ENCODE measurements at places on chromosomes 1 and 21.

- peak; percentile 91 for DNase-seq
Measured at GRCh38 chr1:111615870-111616715, 3.5 kb upstream of the RAP1A start.

DNA sequence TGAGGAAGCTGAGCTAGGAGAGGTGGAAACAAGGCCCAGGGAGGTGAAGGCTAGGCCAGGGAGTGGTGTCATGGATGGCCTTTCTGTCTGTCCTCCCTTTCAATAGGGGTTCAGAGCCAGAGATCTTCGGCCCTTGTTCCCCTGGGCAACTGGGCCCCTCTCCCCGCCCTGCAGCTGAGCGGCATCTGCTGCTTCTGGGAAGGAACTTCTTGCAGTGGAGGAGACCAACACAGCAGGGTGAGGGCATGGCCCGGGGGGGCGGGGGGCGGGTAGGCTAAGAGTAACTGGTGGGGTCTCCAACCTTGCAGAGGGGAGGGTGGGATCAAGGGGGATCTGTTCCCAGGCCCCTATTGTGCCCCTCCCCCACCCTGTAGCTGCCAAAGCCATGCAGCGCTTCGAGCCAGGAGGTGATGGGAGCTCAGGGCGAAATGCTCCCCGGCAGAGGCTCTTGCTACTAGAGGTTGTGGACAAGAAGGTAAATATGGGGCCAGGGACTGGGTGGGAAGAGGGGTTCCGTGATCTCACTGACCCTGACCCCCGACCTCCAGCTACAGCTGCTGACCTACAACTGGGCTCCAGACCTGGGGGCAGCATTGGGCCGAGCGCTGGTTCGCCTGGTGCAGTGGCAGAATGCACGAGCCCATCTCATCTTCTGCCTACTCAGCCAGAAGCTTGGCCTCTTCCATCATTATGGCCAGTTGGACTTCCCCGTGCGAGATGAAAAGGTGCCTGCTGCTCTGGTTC is 11.7 kb downstream of the HYI start:
- no peak for DNase-seq

DNA sequence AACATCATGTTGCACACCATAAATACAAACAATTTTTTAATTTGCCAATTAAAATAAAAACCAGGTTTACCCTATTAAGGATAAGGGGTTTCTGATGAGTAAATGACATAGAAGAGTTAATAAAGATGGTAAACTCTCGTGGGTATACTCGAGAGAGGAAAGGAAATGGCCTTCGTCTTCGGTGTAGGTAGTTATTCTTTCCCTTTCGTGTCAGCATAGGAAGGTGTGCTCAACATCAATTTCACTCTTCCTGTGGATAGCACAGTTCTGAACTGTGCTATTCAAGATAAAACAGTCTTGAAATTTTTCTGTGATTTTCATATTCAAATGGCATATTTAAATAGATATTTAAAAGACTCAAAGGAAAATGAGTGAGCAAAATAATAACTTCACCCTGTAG is 98.2 kb downstream of the RGL1 start:
- no peak for DNase-seq

DNA sequence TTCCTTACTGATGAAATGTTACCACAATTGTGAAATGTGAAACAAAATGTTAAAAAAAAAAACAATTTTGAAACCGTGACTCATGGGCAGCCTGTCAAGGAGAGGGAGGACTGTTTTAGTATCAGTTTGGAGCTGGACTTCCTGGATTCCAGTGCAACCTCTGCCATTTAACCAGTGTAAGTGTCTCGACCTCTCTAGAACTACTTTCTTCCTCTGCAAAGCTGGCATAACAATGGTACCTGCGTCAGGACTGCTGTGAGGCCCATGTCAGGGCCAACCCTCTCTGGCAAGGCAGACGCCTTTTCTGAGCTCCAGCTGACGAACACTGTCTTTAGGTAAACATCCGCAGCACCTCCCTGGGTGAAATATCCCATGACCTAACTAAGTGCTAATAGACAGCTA is 20.9 kb downstream of the URB1 start:
- no peak for DNase-seq

- DNase-seq, result no peak
Measured at GRCh38 chr21:17636711-17637110, 24.0 kb upstream of the BTG3 start.

GRCh38 chr21:32322103-32322502 is 23.4 kb downstream of the MRAP start:
- no peak for DNase-seq

- peak; percentile 12 for DNase-seq
Measured at GRCh38 chr1:20124456-20125057, 5.2 kb upstream of the PLA2G2D start.

DNA sequence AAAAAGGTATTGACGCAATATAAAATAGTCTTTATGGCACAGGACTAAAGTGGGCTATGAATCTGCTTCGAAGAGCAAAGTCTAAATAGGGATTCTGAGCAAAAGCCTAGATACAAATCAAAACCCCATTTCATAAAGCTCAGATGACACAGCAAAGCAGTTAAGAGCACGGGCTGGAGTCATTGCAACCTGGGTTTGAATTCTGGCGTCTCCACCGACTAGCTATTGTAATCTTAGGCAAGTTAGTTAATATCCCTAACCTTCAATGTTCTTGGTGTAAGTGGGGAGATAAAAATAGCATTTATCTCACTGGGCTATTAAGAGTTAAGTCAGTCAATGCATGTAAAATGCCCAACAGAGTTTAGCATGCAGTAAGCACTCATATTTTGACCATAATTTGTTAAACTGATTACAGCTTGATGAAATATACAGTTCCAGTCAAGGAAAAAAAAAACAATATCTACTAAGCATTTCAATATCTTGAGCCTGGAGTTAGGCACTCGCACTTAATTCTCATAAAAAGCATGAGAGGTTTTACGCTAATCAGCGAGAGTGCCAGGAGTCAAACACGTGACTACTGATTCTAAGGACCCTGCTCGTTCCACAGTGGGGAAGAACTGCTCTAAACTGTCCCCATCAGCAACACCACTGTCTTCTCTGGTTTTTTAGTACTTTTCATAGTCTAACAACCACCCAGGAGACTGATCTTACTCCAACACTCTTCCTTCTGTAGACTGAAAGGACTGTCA is 75.5 kb downstream of the JAK1 start:
- no peak for DNase-seq

DNA sequence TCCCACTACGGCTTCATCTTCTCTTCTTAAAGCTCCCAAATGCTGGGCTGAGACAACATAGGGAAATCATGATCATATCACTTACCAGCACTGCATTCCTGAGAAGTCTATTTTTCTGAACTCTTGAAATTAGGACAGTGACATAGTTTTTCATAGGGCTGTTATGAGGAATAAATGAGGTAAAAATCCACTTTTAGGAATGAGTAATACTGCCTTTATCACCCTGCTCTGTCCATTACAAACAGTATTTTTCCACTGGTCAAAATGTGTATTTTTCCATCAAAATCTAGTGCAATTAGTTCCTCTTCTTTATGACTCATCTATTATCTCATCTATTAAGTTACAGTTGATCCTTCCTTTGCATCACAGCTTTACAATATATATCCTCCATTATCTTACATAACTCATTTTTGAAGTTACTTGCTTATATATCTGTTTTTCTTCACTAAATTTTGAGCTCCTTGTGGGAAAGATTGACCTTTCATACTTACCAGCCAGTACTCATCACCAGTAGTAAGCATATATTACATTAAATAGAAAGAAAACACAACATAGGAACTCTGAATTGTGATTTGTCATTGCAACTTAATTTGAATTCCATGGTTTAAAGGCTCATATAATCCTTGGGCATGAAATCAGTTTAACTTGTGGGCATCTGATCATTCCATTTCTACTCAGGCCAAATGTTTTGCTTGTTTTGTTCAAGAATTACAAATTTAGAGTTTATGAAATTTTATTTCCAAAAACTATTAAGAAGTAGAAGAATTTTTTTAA is 37.1 kb downstream of the PRRX1 start:
- no peak for DNase-seq

GRCh38 chr1:207494171-207494570 is 1.8 kb upstream of the CR1 start:
- no peak for DNase-seq

GRCh38 chr1:91689641-91690481 is 189.2 kb downstream of the CDC7 start:
- DNase-seq, result no peak

- no peak for DNase-seq
Measured at GRCh38 chr21:33293136-33293535, 27.0 kb downstream of the IL10RB start.

DNA sequence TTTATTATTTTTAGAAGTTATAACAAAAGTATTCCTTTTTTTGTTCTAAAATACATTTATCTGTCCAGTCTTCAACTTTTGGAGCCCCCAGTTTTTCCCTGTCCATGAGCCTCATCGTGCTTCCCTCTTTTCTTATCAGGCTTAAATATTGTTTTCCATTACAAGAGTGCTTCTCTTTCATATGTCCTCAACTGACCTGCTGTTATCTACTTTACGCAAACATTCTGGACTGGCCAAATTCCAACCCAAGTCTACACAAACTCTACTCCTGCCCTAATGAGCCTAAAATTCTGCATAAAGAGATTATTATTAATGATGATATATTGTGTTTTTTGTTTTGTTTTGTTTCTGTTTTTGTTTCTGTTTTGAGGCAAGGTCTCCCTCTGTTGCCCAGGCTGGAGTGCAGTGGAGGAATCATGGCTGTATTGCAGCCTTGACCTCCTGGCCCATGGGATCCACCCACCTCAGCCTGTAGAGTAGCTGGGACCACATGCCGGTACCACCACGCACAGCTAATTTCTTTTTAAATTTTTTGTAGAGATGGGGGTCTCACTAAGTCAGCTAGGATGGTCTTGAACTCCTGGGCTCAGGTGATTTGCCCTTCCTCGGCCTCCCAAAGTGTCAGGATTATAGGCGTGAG is 318.8 kb upstream of the NEGR1 start:
- no peak for DNase-seq

GRCh38 chr1:18528616-18529015 is 47.9 kb downstream of the KLHDC7A start:
- DNase-seq, result no peak

- no peak for DNase-seq
Measured at GRCh38 chr1:165883056-165883455, 55.6 kb downstream of the UCK2 start.

DNA sequence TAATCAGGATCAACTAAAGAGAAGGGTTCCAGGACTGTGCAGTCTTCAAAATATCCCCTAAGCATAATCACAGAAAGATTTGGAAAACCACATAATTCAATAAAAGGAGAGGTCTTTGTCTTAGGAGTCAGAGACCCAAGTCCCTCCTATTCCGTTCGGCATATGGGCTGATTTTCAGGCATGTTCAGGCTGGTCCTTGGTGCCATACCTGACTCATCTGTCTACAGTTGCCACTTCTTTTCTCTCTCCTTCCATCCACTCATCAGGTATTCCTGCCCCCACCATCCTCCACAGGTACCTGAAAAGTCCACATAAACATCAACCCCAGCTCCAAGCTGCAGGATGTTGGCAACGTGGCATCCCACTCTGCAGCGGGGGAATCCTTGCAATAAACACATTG is 29.7 kb upstream of the RPL11 start:
- DNase-seq, result no peak

- DNase-seq, result no peak
Measured at GRCh38 chr1:12409681-12410080, 179.9 kb downstream of the VPS13D start.

DNA sequence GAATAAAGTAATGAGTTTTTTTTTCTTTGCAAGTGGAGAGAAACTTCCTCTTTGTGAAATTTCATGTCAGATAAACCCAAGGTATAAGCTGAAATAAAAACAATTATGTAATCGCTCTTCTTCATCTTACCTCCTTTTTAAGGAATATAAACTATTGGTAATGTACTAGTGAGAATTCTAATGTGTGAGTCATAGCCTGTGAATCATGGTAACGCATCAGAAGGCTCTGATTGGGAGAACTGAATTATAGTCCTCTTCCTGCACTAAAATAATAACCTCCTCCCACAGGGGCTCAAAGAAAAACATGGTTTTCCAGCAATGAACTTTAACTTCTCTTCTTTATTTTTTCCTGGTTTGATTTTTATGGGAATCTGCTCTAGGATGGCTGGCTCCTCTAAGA is 57.1 kb upstream of the COX20 start:
- no peak for DNase-seq

DNA sequence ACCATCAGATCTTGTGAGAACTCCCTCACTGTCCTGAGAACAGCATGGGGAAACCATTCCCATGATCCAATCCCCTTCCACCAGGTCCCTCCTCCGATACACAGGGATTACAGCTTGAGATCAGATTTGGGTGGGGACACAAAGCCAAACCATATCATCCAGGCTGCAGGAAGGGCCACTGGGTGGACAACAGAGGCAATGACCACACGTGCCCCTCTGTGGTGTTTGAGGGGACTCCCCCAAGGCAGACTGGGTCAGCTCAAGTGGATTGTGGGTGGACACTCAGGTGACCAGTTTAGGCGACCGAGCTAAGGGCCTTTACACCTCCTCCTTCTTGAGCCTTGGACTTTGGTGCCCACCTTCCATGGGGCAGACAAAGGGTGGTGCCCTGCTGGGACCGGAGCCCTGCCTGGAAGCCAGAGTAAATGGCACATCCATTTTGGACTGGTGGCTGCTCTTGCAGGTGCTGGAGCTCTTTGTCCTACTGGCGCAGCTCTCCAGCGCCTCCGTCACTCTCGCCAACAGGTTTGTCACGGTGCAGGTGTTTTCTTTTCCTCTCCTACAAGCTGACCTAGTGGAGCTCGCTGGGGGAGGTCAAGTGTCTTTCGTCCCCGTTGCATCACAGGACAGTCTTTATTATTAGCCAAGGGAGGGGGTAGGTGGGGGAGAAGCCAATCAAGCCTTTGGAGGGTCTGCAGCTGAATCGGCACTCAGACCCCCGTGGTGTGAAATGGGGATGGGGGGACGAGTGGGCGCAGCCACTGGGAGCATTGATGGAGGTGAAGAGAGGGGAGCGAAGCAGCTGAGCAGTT is 37.6 kb downstream of the CRYAA start:
- no peak for DNase-seq

DNA sequence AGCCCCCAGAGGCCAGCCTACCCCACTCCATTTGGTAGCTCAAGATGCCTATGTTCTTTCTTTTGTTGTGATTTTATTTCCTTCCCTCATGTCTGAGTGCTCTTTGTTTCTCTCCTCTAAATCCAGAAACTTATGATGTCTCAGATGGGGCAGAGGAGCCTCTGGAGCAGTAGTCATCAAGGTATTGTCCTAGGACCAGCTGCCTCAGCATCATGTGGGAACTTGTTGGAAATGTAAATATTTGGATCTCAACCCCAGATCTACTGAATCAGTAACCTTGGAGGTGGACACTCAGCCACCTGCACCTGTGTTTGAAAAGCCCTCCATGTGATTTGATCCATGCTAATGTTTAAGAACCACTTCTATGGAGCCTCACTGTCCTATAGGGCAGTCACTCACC is 593.1 kb upstream of the PLXNA2 start:
- DNase-seq, result no peak

GRCh38 chr1:29275435-29275834 is 39.1 kb downstream of the PTPRU start:
- DNase-seq, result no peak

- DNase-seq, result no peak
Measured at GRCh38 chr1:96425382-96426129, 296.0 kb upstream of the PTBP2 start.

- peak; percentile 43 for DNase-seq
Measured at GRCh38 chr1:55893155-55893554, 678.0 kb upstream of the USP24 start.

GRCh38 chr1:95084317-95085176 is 11.8 kb upstream of the ALG14 start:
- DNase-seq, result peak; percentile 41

- peak; percentile 26 for DNase-seq
Measured at GRCh38 chr21:25568246-25568645, 39.0 kb downstream of the MRPL39 start.

GRCh38 chr1:55063577-55063942 is 24.2 kb downstream of the PCSK9 start:
- no peak for DNase-seq

Measured in KBM-7 (cell line).